Ascending aorta (tissue), 2 donors: ENCODE measurements at places on chromosomes 12 and 14.

GRCh38 chr12:2198005-2198501 is 145.3 kb downstream of the CACNA1C start:
- no peak for DNase-seq

DNA sequence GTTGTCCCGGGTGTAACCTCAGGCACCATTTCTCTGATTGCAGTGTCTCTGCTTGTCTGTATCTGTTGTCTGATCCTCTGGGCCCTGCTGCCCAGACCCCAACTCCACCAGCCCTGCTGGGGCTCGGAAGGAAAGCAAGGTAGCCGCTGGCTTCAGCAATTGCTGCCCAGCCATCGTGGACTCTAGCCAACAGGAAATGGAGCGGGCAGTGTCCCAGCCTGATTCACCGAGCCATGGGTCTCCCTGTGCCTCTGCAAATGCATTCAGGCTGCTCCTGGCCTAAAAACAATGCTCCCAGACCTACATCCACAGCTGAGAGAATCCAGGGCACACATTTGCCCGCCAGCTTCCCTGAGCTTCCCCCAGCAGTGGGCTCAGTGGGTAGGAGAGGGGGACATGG is 9.2 kb downstream of the TUNAR start:
- DNase-seq: no peak

GRCh38 chr14:64845878-64846277 is 33.8 kb downstream of the SPTB start:
- DNase-seq: no peak

DNA sequence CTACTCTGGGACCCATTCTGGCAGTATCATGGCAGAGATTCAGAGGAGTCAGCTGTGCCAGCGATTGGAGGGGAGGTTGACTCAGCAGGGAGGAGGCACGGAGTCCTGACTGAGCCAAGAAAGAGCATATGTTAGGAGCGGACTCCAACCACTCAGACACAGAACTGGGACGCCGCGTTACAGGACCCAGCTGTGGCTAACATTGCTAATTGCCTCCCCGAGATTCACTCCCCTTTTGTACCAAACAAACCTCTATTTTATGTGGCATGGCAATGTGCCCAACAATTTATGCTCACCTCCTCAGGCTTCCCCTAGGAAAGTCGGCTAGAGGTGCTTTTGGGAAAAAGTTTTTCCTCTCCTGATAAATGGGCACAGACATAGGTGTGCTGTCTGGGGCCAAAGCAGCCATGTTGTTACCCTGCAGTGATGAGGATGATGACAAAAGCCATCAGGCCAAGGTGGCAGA is 15.2 kb upstream of the CLIP1 start:
- DNase-seq: no peak

DNA sequence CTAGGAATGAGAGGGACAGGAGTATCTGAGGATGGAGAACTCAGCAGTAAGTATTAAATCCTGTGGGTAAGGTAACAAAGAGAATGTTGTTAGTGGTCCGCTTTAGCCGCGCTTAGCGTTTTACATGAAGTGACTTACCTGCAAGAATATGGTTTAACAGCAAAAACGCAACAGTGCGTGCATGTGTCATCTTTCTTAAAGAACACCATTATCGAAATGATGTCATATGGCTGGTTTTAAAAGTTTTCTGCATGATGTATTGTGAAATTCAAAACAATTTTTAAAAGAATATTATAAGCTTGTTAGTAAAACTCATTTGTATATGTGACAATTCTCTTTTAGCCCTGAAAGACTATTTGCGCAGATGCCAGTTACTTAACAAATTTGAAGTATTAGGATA is 1.7 kb downstream of the LEMD3 start:
- no peak for DNase-seq

GRCh38 chr12:12519354-12519998 is 43.2 kb downstream of the DUSP16 start:
- DNase-seq: no peak

DNA sequence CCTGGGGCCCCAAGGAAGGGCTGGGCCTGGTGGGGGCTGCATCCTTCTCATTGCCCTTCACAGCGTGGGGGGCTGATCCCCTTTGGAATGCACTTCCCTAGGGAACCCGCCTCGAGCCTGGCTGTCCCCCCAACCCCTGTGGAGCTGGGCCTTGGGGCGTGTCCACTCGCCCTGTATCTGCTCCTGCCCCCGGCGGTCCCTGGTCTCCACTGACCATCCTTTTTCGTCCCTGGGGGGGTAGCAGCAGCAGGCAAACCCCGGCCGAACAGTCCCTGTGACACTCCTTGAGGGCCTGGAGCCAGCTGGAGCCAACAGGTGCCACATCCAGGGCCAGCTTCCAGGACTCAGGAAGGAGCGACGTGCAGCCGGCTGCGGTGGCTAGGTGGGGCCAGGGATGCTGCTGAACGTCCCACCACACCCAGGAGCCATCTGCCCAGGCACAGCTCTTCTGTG is 9.4 kb upstream of the GPR132 start:
- no peak for DNase-seq

DNA sequence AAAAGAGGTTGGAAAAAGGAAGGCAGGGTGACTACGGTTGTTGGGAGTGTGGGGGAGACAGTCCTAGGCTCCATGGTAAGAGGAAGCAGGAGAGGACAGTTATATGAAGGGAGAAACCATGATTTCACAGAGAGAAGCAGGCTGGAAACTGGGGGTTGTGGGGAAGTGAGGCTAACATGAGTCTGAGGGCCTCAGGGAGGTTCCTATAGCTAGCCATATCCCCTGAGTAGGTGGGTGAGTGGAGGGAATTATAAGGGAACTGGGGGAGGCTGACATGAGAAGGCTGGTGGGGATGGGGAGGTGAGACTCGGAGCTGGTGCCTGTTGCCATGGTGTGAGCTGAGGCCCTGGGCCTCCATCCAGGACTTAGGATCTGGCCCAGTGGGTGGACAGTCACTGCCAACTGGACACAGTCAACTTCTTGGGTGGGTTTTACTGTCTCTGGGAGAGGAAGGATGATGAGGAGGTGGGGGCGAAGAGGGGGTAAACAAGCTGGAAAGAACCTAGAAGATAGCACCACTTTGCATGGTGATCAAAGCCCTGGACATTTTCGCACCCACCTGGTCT is 1.4 kb downstream of the RNASE13 start:
- DNase-seq: no peak

DNA sequence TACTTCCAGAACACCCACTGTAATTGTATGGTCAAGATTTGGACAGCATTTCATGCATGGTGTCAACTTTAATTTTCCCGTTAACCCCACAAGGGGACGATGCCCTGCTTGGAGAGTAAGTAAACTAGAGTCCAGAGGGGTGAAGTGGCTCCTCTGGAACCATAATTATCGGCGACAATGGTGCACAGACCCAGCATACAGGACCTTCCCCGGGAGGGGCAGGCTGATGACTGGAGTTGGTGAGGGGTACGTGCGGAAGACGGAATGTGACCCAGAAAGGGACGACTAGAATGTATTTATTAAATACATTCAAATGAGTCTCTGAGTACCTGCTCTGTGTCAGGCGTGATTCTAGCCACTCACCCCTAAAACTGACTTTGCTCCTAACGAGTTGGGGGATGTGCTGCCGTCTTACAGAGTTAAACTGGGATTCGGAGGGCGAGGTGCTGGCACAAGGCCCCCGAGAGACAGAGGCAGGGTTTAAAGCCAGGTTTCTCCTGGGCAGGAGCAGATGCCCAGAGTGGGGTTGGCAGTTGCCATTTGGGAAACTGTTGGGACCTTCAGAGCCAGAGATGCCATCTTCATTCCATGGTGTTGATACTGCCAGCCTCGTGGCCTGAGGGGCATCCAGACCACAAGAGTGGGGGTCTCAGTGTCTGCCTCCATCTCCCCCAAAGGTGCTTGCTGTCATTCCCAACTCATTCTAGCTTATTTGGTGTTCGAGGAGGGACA is 10.9 kb downstream of the RTL1 start:
- no peak for DNase-seq

DNA sequence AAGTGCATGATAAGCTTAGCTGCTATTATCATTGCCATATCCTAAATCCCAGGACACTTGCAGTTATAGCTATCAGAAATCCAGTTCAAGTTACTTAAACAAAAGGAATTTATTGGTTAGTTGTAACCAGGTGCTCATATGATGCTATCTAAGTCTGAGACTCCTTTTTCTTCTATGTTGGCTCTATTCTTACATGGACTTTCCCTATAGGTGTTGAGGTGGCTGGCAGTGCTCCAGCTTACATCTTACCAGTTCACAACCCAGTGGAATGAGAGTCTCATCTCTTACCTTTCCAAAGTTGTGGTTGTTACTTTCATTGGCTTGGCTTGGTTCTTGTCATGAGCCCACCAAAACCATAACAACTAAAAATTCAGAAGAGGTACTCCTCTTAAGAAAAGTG is 94.6 kb downstream of the DACT1 start:
- DNase-seq: no peak

GRCh38 chr12:13471471-13471870 is 274.9 kb downstream of the EMP1 start:
- no peak for DNase-seq

DNA sequence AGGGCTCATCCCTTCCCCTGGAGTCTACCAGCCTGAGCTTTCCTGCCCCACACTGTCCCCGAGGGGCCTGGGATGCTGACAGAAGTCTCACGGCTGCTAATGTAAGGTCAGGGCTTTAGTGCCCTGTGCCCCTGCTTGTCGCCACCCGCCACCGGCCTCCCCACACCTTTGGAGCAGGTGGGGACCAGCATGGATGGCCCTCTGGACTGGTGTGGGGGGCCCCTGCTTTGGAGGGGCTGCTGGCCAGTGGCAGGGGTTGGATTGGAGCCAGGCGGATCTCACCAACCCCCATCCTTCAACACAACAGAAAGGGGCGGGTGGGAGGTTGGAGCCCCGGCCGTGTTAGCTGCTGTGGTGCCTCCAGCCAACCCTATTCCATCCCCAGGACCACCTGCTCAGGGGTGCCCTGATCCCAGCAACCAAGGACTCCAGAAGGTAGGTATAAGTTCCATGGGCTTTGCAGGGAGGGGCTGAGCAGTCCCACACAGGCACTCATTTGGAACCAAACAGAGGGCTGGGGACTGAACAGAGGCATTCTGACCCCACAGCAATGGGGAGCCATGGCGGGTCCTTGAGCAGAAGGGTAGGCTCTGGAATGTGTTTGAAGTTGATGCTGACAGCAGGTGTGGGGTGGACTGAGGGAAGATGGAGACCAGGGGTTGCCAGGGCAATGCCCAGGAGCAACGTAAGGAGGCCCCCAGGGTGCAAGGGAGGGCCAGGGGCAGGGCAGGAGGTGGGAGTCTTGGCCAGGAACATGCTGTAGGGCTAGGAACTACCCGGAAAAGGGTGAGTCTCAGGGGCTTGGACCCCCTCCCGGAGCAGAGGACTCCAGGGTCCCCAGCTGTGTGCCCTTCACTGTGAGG is 145.1 kb upstream of the C14orf180 start:
- DNase-seq: peak; percentile 52

DNA sequence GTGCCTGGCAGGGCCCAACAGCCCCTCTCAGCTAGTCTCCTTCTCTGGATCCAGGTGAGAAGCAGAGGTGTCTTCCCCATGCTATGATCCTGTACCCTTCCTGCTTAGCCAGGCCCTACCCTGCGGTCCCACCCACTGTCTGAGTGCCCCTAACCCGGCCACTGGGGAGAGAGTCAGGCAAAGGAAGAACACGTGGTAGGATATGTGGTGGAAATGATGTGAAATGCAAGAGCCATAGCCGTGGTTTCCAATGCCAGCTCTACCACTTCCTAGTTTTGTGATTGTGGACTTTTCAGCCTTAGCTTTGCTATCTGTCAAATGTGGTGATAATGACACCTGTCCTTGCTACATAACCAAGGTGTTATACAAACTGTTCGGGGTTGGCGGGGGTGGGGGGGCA is 15.8 kb downstream of the KRT2 start:
- peak; percentile 31 for DNase-seq

DNA sequence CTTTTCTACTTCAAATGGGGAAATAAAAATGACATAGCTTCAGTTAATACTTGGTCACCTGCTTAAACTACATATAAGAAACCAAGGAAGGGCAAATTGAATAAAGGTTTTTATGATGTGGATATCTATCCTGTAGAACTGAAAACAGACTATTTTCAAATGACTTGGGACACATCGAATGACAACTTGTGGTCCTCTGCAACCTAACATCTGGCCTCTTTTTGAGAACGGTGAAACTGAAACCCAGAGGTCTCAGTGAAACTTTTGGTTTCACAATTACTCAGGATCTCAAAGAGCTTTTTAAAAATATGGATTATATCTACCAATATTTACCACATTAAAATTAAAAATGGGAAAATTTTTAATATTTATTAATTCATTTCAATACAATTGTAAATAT is 65.2 kb downstream of the PPP2R5E start:
- no peak for DNase-seq

- no peak for DNase-seq
Measured at GRCh38 chr14:91719839-91720238, 12.0 kb downstream of the CATSPERB start.

DNA sequence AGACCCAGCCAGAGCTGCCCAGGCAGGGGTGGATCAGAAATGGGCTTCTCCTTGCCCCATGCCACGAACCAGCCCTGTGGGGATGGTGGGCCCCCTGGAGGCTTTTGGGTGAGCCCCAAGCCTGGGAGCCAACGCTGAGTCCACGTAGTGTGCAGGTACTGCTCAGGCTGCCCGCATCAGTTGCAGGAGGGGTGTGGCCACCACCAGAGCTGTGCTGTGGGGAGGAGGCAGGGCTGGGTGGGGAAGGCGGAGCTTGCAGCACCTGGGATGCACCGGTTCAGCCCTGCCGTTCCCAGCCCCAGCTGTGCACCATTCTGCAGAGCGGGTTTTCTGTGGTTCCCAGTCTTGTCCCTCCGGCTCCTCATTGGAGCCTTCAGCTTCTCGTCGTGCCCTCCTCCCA is 36.3 kb downstream of the IL31 start:
- no peak for DNase-seq

- DNase-seq: no peak
Measured at GRCh38 chr14:92198804-92199203, 77.0 kb downstream of the CPSF2 start.

DNA sequence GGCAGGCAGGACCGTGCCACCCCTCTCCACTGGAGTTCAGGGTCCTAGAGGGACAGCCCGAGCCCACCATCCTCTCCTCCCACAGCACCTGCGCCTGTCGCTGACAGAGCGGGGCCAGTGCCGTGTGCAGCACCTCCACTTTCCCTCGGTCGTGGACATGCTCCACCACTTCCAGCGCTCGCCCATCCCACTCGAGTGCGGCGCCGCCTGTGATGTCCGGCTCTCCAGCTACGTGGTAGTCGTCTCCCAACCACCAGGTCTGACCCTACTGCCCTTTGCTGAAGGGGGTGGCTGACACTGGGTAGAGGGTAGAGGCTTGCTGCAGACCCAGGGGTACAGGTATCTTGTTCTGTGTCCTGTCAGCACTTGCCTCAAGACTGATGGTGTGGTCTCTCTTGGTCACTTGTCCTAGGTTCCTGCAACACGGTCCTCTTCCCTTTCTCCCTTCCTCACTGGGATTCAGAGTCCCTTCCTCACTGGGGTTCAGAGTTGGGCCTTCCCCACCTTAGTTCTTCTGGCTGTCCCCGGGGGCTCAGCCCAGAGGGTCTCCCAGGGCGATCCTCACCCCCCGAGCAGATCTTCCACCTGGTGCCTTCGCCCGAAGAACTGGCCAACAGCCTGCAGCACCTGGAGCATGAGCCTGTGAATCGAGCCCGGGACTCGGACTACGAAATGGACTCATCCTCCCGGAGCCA is 42.0 kb downstream of the SH2B3 start:
- DNase-seq: no peak
